ENCODE measurements at places on chromosomes 12 and 14.

DNA sequence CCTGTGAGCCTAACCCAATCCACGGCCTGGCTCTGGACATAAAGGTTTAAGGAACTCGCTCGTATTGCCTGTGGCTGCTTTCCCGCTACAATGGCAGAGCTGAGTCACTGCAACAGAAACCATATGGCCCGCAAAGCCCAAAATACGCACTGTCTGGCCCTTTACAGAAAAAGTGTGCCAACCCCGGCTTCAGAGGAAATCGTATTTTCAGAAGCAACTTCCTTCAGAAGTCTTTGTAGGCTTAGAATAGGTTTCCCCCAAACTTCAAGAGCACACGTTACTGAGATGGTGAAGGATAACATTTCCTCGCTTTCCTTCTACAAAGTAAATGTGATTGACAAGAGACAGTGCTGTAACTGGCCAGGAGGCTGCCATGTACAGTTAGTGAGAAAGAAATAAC is 34.8 kb upstream of the TESC start:
- no peak for DNase-seq

GRCh38 chr14:74546416-74546815 is 52.9 kb downstream of the ISCA2 start:
- DNase-seq: no peak

GRCh38 chr14:75254901-75255584 is 23.6 kb upstream of the FOS start:
- no peak for DNase-seq

- peak; percentile 52 for DNase-seq
These were observed at the start of gene CD4 for GRCh38 chr12:6788972-6789924. TSS of gene CD4 (plus strand) at chr12:6789528. CDS start at chr12:6800139, 10,611 bp downstream.

- DNase-seq: no peak
These were observed 3.2 kb downstream of the KRT80 start for GRCh38 chr12:52188658-52189057.

DNA sequence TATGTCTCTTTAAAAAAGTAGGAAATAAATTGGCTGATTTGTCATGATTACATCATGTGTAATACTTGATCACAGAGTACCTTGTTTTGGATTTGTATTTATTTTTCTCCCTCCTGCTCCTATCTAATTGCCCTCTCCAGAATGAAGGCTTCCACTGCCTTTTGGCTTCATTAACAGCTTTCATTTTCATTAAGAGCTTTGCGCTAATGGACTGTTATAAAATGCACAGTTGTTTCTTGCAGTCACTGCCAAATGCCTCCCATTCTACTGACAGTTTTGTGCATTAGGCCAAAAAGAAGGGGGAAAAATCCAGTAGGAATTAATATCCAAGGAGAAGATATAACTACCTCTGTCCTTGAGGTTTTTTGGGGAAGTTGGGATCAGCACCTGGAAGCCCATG is 159.2 kb downstream of the NRXN3 start:
- no peak for DNase-seq

DNA sequence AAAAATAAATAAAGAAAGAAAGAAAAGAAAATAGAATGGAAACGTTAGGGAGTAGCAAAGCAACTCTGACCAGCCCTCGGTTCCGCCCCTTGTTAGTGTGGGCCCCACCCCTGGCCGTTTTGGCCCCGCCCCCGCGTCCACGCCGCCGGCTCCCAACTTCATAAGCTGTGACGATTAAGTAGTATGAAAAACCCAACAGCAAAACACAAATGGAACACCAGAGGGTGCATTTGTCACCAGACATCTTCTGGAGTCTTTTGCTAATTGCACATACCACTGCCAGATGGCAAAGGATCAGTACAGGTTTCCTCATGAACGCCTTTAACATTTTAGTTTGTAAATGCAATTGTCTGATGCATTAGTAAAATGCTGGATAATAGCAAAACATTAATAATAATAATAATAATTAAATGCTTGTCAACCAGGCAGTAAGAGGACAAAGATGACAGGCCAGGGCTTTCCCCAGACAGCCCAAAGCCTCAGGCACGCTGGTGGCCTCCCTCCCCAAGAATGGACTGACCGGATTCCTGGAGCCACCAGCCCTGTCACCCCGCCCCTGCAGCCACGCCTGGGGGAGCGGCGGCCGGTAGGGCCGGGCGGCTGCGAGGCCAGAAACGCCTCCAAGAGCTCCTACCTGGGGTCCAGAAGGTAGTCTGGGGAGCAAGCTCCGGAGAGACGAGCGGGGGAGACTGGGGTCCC is 23.6 kb downstream of the HSP90AA1 start:
- peak; percentile 17 for DNase-seq

DNA sequence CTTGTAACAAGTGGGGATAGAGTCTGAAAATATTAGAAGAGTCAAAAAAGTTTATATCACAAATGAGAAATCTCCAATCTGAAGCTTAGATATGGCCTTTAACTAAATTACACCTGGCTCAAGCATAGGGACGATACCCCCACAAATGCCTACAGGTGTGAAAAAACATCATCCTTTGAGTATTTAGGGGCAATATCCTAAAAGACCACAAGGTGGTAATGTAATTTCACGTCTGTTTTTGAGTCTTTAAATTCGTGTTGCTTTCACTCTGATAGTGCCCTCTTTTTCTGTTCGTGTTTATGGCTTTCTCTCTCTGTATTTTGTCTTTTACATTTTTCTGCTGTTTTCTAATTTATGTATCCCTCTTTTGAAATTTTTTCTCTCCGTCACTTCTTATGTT is 84.3 kb downstream of the ETNK1 start:
- no peak for DNase-seq

GRCh38 chr14:65704850-65705249 is 292.3 kb downstream of the FUT8 start:
- DNase-seq: no peak

- no peak for DNase-seq
These were observed 19.3 kb upstream of the TFCP2 start for GRCh38 chr12:51192284-51192671.

DNA sequence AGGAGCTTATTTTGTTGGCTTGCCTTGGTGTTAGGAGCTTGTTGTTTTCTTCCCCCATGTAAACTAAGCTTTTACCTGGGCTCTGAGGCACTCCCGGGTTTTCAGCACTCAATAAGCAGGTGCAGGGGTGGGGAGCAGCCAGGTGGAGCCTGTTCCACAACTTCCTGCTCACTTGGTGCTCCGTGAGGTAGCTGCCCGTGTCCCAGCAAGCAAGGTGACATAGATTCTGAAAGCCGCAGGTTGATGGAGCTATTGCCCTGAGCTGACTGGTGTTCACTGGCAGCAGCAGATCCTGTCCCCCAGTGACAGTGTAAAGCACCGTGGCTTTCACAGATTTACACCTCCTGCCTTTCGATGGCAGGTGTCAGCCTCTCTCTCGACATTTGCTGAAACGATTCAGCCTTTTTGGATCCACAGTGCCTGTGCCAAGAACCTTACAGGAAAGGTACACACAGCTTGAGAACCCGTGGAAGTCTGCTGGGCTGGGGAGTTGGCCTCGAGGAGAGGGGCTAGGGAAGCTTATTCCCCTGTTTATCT is 295.7 kb upstream of the FKBP4 start:
- DNase-seq: no peak

DNA sequence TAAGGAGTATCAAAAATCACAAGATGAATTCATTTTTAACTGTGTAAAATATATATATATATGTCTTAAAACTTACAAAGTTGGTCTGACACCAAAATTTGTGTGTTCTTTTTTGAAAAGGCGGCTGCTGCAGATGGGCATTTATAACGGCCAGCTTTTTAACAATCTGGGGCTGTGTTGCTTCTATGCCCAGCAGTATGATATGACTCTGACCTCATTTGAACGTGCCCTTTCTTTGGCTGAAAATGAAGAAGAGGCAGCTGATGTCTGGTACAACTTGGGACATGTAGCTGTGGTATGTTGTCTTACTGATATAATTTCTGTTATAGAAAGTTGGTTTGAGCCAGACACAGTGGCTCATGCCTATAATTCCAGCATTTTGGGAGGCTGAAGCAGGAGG is 47.0 kb downstream of the TTC8 start:
- no peak for DNase-seq

GRCh38 chr12:39805651-39806050 is 186.0 kb upstream of the ABCD2 start:
- DNase-seq: no peak

GRCh38 chr14:51616256-51616655 is 35.5 kb upstream of the FRMD6 start:
- no peak for DNase-seq

GRCh38 chr12:8696442-8697090 is 1.2 kb upstream of the RIMKLB start:
- no peak for DNase-seq

GRCh38 chr12:106097011-106097410 is 41.7 kb downstream of the NUAK1 start:
- no peak for DNase-seq

- DNase-seq: no peak
These were observed 172.4 kb upstream of the NTF3 start for GRCh38 chr12:5259523-5259922.

DNA sequence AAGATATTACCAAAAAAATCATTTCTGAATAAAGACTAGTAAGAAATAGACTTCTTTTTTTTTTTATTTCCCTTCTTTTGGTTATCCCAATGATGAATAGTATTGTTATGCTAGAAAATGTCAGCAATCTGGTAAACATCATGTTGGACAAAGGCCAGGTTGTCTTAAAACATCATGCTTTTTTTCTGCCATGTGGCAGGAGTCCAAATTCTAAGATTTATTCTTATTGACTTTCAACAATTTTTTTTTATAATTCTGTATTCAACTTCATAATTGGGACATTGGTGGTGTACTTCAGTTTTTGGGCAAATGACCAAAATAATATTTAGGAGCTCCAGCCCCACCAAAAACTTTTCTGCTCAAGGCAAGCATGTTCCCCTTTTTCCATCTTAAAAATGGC is 10.5 kb downstream of the DCN start:
- DNase-seq: no peak

DNA sequence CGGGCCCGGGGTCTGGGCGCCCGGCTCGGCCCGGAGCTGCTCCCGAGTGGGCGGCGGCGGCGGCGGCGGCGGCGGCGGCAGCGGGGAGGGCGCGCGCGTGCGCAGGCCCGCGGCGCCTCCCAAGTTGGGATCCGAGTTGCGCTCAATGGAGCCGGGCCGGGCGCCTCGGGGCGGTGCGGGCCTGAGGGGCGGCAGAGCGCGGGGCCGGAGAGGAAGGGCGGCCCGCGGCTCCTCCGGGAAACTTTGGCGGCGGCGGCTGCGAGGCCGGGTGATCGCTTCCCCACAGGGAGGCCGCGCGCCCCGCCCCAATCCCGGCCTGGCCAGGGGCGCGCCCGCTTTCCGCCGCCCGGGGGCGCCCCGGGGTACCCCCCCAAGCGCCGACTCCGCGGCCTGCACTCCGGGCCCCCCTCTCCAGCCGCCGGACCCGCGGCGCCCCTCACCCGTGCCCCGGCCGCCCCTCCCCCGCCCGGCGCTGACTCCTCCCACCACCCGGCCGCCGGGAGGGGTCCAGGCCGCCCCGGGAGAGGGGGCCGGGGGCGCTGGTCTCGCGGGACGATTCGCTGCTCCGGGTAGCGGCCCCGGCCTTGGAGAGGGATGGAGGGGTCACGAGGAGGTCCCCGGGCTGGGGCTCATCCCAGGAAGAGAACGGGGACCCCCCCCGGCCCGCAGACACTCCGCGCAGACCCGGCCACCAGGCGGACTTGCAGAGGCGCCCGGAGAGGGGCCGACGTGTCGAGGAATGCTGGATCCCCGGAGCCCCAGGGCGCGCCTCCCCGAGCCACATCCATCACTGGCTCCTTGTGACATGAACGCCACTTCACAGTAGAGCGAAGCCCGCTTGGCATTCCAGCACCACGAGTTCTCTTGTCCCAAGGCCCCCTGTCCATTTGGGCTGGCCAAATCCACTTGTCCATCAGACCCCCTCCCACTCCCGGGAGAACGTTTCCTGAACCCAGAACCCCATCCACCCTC is at the start of gene RILPL1:
TSS of gene RILPL1 (minus strand) at position 48 of the 972 bp plus-strand sequence. CDS start 237 bp downstream, outside the sequence.
- no peak for DNase-seq

- DNase-seq: no peak
These were observed 255.2 kb downstream of the SYT1 start for GRCh38 chr12:79119796-79120195.

DNA sequence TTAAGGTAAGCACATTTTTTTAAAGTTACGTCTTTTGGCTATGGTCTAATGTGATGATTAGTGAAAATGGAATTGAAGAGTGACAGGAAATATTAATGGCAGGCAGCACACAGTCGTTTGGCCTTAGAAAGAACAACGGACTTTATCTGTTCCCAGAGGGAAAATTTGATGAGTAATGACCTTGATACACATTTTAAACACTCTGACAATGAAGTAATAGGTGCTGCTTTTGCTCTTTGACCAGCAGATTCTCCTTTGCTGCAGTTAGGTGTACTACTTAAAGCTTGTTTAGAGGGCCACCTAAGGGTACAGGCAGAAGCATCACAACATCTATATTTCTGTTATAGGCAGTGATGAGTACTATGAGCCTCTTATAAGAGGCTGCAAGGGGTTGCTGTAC is 27.1 kb upstream of the RNU6-8 start:
- DNase-seq: no peak

GRCh38 chr12:9331218-9331626 is 123.0 kb upstream of the PZP start:
- peak; percentile 30 for DNase-seq

GRCh38 chr14:68535404-68536017 is 257.4 kb downstream of the ZFP36L1 start:
- no peak for DNase-seq

- no peak for DNase-seq
These were observed 2.1 kb upstream of the BLOC1S1 start for GRCh38 chr12:55713721-55714120.

DNA sequence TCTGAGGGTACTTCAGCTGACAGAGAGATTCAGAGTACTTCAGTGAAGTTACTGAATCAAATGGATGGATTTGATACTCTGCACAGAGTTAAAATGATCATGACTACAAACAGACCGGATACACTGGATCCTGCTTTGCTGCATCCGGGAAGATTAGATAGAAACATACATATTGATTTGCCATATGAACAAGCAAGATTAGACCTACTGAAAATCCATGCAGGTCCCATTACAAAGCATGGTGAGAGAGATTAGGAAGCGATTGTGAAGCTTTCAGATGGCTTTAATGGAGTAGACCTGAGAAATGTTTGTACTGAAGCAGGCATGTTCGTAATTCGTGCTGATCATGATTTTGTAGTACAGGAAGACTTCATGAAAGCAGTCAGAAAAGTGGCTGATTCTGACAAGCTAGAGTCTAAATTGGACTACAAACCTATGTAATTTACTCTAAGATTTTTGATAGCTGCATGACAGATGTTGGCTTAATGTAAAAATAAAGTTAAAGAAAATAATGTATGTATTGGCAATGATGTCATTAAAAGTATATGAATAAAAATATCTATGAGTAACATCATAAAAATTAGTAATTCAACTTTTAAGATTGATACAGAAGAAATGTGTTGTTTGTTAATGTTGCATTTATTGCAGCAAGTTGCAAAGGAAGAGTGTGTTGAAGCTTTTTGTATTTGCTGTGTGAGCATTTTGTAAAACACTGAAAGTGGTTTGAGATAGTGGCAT is 136.1 kb upstream of the RAP1B start:
- no peak for DNase-seq

- DNase-seq: peak; percentile 60
These were observed 21.2 kb upstream of the RNASE4 start for GRCh38 chr14:20662968-20663732.

- DNase-seq: no peak
These were observed 46.3 kb downstream of the ADGRD1 start for GRCh38 chr12:131000000-131000486.

Data from stimulated activated CD4-positive, alpha-beta T cell treated with anti-CD3 and anti-CD28 coated beads, TNF-alpha, amount 100 ng/mL, for 1 hour (primary cell).